ENCODE measurements at places on chromosomes 3 and 15. TPM values are rescaled to one million over a fixed set of nuclear protein-coding genes. Genes with fewer than 3 reads are reported as not detected.

DNA sequence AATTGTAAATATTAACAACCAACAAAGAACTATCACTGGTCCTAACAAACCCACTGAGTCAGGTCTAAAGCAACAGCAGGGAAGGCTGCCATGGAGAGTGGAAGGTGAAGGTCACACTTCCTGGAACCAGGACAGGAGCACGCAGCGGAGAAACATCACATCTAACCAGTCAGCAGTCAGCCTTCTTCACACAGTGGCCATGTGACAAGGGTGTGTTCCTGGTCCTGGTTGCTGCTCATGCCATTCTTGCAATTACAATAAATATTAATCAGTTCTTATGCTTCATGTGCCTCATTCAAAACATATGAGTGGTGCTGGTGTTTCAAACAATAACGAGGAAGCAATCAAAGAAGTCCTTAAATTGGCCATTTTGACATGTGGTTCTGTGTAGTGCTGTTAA lies 162.8 kb downstream of the ARRDC4 start:
- DNase-seq: no peak

DNA sequence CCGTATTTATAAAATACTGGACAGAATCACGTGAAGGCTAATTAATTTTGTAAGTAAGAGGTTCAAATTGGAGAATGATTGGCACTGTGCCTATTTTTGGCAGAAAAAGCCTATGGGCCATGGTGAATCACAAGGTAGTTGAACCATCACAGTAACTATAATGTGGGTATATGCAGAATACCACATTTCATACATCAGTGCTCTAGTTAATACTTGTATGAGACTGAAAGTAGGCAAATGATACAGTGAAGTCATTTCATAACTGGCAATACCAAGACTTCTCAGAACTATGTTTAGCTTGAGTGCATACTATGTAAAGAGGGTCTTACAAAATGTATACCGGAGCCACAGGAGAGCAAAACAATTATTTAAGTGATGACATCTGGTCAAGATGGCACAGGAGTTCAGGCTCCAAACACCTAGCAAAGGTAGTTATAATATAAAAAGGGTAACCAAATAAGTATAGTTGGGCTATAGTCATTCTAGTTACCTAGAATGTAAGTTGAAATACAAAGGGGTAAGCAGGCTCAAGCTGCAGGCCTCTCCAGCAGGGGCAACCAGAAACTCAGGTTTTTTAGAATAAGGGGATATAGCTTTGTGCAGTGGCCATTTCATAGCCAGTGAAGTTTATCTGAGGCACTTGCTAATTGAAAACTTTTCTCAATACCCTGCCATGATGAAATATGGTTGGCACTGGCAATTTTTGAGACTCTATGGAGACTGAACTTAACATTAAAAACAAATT lies 19.1 kb downstream of the GPR160 start:
- DNase-seq: no peak

- DNase-seq: no peak
Observed at GRCh38 chr3:192675958-192676649, 51.2 kb downstream of the FGF12 start.

DNA sequence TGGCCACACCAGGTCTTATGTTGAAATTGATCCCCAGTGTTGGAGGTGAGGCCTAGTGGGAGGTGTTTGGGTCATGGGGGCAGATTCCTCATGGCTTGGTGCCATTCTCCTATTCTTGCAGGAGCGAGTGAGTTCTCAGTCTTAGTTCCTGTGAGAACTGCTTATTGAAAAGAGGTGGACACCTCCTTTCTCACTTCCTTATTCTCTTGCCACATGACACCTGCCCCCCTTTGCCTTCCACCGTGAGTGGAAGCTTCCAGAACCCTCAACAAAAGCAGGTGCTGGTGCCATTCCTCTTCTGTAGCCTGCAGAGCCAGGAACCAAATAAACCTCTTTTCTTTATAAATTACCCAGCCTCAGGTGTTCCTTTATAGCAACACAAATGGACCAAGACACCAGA lies 318.1 kb upstream of the MCTP2 start:
- no peak for DNase-seq

GRCh38 chr3:12005951-12006625 lies 1.9 kb downstream of the SYN2 start:
- no peak for DNase-seq

GRCh38 chr3:32110233-32110760 lies 3.9 kb downstream of the GPD1L start:
- no peak for DNase-seq

The MST1 gene
- 2.3 TPM for total RNA-seq

The RTP3 gene
- not detected for total RNA-seq

The POTEB2 gene
- total RNA-seq: not detected

The STRA6 gene
- not detected for total RNA-seq
